ENCODE measurements at places on chromosomes 2 and 18.

- DNase-seq: peak; percentile 48
These were observed 74.3 kb upstream of the SLC1A4 start for GRCh38 chr2:64914735-64915509.

DNA sequence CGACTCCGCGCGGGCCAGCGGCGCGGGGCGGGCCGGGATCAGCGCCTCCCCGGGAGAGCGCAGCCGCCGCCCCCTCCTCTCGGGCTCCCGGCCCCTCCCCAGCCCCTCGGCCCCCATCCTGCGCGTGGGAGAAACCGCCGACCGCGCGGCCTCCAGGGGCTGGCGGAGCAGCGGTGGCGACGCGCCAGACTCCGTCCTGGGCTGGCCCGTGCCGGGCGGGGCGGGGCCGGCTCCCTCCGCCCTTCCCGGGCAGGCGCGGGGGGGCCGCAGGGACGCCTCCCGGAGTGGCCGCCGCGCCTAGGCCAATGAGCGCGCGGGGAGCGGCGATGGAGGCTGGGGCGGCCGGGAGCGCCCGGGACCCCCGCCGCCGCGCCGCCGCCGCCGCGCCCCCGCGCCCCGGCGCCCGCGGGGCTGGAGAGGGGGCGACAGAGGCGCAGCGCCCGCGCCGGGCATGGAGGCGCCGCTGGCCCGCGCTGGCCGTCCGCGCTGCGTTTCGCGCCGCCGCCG, 49.1 kb downstream of the KCNIP3 start:
- DNase-seq: peak; percentile 76

DNA sequence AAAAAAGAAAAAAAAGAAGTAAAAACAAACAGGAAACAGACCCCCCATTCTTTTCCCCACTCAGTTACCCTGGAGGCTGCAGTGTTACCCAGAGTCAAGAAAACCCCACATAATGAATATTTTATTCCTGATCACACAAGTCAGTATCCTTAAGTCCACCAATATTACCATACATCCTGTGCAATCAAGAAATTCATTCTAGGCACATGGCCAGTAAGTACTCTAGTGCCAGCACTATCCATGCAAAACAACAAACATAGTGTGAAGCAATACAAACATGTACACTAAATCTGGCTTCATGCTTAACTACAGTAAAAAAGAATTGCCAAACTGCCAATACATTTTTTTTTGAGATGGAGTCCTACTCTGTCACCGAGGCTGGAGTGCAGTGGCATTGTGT, 111.6 kb downstream of the FAM168B start:
- DNase-seq: no peak

DNA sequence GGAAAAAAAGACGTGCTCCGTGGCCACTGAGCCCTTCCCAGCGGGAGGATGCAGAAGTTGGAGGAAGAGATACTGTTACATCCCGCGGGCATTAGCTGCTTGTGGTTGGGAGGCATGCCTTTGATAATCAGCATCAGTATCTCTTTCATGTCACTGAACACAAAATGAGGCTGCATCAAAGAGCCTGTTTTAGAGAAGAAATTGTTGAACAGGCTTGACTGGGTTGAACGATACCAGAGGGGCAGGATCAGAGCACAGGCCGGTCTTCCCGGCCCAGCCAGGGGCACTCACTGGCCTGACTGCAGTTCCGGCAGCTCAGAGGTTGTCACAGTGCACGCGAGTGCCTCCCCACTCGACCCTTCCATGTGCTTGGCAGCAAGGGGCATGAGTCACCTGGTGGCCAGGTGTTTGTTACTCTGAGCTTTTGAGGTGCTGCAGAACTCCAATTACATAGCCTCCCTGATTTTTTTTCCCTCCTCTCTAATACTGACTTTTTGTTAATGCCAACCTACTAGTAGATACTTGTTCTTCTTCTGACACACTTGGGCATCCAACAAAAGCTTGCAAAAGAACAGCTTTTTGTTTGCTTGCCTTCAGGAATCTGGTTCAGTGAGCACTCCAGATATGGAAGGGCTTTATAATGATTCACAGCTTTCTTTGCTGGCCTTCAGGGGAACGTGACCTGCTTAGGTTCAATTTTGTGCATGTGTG, 121.6 kb downstream of the VAPA start:
- peak; percentile 48 for DNase-seq

- no peak for DNase-seq
These were observed 126.3 kb upstream of the FHL2 start for GRCh38 chr2:105525201-105525600.

GRCh38 chr2:225468131-225468530, 68.6 kb downstream of the NYAP2 start:
- no peak for DNase-seq

GRCh38 chr2:47905386-47906156, 727 bp downstream of the FBXO11 start:
- DNase-seq: peak; percentile 58

DNA sequence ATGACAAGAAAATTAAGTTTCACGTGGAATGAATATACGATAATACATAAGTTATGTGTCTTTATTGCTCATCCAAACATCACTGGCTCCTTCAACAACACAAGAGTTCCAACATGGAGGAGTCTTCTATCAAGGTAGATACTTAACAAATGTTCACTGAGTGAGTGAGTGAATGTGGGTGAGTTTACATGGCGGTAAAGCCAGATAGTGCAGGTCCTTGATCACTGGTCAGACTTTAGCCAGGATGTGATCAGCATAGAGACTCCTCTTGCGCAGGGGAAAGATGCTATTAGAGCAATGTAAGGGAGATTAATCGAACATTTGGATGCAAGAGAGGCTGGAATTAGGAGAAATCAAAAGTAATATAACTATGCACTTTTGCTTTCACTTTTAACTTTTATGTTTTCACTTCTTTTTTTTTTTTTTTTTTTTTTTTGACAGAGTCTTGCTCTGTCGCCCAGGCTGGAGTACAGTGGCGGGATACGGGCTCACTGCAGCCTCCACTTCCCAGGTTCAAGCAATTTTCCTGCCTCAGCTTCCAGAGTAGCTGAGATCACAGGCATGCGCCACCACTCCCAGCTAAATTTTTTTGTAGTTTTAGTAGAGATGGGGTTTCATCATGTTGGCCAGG, 249.0 kb upstream of the ID2 start:
- DNase-seq: no peak

DNA sequence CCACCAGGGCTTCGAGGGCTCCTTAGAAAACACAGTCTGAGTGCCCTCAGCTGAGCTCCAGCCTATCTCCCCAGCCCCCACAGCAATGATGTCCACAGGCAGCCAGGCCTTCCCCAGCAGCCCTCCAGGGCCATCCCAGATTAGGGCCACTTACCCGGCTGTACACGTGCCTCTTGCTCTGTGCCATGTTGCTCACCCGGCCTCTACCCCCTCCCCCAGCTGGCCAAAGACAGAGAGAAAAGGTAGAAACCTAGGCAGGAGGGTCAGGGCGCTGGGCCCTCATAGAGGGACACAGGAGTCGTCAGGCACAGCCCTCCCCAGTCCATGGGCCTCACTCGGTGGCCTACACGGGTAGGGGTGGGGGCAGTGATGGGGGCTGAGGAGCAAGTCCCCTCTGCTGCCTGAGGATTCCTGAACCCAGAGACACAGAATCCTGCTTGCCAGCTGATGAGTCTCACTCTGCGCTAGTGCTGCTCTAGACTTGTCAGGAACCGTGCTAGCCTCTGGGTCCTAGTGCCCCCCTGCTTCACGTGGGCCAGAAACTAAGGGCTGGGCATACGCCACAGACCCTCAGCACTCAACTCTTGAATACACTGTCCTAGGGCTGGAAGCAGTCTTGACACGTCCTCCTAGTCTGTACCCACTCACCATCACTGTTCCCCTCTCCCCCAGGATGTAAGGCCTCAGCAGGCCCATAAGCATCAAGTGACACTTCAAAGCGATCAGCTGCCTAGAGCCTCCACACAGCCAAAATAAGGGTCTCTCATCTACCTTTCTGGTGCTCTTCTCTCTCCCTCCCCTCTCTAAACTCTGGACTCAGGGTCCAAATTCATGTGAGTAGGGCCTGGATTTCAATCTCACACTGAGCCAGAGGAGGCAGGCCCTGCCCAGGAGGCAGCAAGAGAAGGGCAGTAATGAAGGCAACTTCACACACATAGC, at the start of gene DCTN1:
DCTN1 (minus strand) TSS at position 461 of the 939 bp plus-strand sequence; CDS start at position 187, 274 bp downstream.
- DNase-seq: peak; percentile 74

- peak; percentile 99 for DNase-seq
These were observed 114.7 kb upstream of the CYP1B1 start for GRCh38 chr2:38190542-38191218.

DNA sequence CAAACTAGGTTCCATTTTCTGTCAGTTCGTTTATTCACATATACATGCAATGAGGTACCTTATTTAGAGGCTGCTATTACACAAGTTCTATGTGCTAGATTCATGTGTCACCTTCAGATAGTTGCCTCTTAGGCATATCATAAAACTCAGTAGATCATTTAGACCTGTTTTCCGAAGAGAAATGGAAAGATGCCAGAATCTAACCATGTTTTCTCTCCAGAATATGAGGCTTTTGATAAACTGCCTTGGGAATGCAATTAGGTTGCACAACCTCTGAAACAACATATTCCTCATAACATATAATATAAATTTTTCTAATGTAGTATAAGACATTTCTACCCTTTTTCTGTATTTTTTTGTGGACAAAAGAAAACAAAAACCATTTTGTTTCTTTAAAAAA, 108.1 kb downstream of the PRPF40A start:
- DNase-seq: no peak

GRCh38 chr2:12755384-12755783, 38.6 kb downstream of the TRIB2 start:
- DNase-seq: no peak

DNA sequence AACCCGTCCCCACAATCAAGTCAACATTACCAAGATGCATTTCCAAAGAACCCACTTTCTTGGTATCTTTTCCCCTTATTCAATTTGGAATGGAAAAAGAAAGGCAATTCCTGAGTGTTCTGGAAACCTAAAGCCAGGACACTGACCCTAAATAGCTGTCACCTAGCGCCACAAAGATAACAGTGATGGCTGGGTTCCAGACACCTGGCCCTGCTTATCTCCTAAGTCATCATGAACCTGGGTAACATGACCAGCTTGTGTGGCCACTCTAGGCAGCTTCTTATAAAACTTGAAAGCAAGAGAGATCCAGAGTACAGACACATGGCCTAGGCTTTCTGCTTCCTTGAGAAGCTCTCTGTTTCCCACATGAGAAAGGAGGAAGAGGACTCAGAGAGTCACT, 95.4 kb downstream of the BOD1L2 start:
- DNase-seq: no peak

DNA sequence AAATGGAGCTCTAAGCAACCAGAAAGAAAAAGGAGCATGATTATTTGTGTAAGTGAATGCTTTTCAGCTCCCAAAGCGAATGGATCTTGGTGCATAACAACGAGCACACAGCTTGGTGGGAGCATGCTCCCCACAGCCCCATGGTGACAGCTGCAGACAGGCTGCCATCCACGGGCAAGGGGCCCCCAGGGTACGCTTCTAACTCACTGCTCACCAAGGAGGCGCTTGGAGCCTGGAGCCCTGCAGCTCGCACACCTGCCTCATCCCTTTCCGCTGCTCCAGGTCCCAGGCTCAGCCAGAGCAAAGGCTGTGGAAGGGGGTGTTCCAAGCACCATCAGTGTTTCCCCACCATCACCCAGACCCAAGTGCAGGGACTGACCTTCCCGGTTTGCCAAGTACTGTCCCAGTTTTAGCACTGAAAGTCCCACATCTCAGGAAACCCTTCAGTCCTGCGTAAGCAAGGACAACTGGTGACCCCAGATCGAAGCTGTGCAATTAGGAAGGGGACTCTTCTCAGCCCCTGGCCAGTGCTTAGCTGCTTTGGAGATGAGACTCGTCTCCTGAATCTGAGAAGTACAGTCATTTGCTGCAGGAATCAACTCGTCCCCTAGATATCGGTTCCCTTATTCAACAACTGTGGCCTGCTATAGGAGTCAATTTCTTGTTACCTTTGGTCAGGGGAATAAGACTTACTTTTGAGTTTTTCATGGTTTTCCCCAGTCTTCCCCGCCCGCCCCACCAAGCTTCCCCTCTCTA, 50.0 kb upstream of the ATG16L1 start:
- DNase-seq: no peak

DNA sequence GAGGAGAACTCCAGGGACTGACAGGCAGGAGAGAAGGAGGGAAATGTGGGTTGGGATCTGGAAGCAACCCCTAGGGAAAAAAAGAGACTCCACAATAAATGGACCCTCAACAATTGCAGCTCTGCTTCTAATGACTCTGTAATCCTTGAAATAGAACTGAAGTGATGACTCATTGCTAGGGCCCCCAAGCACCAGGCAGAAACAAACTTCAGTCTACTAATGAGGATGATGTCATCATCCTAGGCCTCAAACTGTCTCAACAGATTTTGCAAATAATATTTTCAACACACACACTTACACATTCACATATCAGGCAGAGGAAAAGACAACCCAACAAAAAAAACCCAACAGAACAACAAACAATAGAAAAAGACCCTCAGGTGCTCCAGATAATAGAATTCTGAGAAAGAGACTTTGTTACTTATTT, 143.3 kb downstream of the HDAC4 start:
- DNase-seq: peak; percentile 88

DNA sequence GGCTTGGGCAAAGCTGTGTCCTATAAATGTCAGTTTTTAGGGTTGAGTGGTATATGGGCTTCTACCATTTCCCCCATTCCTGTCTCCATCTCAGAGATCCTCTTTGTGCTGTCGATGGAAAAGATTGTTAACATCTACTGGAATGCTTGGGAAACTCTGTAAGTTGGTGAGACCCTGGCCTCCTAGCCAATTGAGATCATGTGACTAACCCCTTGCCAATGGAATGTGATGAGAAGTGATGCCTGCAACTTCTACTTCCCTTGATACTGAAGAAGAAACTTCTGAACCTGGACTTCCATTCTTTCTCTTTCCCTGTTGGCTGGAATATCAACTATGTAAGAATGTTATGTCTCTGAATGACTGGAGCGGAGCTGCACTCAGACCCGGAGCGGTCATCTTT, 14.5 kb downstream of the SLC39A10 start:
- DNase-seq: peak; percentile 8

DNA sequence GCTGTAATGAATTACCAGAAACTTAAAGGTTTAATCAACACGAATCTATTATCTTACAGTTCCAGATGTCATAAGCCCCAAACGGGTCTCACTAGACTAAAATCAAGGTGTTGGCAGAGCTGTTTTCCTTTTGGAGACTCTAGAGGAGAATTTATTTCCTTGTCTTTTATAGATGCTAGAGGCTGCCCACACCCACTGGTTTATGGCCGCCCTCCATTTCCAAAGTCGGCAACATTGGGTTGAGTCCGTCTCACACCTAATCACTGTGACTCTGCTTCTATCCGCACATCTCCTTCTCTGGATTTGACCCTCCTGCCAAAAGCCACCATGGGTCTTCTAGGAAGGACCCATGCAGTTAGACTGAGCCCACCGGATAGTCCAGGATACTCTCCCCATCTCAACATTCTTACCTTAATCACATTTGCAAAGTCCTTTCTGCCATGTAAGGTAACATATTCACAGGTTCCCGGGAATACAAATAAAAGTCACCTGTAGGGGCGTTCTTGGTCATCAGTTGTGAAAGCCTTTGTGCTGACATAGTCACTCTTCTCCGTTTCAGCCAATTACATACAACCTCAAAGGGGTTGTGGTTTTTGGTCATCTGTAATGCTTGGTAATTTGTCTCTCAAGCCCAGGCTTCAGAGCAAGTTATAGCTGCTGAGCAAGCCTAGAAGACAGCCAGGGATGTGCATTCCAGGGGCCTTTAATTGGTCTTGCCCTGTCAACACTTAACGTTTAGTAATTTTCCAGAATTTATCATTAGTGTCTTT, 179.4 kb downstream of the ANTXR1 start:
- peak; percentile 96 for DNase-seq
